ENCODE measurements at places on chromosomes 2 and 18. TPM values are rescaled to one million over a fixed set of nuclear protein-coding genes. Genes with fewer than 3 reads are reported as not detected.

- no peak for DNase-seq
Measured at GRCh38 chr2:174028935-174029334, 63.8 kb upstream of the SP3 start.

- DNase-seq = no peak
Measured at GRCh38 chr18:74683573-74683972, 85.9 kb downstream of the ZNF407 start.

DNA sequence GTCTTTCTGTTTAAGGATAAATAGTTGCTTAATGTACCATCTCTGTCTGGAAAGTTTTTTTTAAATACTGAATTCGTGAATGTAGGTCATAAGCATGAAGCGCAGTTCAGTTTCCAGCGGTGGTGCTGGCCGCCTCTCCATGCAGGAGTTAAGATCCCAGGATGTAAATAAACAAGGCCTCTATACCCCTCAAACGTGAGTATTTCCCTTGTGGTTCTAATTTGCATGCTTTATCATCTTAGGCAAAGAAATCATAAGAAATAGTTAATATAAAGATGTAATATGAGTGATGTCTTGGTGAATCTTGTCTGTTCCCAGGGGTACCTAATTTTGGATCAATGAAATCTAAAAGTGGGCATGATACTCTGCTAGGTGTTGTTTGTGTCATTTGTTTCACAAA is 1.5 kb downstream of the NDC80 start:
- no peak for DNase-seq

- no peak for DNase-seq
Measured at GRCh38 chr2:160583146-160583535, 89.5 kb upstream of the RBMS1 start.

DNA sequence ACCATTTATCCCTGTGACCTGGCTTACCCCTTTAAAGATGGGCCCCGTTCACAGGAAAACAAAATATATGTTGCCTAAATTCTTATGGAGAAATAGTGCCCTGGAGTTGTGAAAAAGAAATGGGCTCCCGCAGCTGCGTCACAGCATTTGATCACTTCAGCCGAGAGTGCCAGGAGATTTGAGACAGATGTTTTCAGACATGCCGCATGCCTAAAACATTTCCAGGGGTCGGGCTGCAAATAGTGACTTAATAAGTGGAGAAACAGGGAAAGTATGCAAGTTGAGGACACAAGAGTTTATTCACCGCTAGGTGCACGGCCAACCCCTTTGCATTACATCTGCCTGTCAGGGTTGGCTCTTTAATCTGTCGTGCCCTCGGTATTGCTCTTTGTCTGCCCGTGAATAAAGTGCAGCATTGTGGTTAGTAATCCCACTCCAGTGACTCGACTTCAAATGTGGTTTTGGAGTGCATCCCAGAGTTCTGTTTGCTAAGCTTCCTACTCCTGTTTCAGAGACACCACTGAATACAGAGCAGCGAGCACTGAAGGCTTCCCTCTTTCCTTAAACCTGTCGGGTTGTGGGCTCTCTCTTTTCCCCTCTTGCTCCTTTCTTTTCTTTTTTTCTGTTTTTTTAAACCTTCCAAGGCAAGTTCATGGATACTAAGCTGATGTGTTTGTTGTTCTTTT is 187.5 kb downstream of the LTBP1 start:
- DNase-seq = peak; percentile 10

DNA sequence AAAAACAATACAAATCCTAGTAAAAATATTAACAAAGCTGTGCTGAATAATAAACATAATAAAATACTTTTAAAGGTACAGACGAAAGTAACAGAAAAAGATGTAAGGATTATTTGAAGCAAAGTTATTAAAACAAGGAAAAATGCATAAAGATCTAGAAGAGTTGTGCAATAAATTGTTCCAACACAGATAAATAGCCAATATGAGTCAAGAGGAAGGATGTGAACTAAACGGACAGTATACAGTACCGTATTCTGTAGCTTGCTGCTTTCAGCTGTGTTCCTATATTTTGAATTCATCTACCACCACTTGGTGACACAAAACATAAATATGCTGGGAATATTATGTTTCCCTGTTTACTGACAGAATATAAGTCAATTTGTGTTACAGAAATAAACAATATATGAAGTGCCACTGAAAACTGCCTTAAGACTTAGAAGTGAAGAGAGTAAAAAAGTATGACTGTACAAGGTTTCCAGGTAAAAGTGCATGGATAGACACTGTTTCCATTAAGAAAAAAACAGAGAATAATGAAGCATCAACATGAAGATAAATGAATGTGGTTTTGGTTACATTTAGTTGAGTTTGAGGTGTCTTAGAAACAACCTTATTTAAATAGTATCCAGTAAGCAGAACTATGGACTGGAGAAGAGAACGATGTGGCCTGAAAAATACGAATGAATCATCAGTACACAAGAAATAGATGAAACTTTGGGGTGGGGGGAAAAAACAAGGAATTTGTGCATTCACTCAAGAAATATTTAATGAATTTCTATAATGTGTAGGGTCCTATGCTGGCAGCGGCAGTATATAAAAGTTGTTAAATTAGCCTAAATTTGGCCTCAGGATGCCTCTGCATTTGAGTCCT is 13.1 kb downstream of the PPP3R1 start:
- DNase-seq = no peak

DNA sequence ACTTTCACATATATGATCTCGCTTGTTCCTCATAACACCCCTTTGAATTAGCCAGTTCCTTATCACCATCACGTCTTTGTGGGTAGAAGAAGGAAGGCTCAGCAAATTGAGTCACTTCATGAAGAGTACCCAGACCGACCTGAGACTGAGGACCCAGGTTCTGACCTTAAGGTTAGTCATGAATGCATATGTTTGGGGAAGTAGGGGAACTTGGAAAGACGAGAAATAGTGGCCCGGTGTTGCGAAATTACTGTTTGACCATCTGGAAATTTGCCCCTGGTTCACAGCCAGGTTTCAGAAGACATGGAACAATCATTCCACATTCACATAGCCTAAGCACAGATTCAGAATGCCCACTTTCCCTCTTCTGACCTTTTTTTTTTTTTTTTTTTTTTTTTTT is 59.8 kb downstream of the MEIS1 start:
- DNase-seq = no peak

DNA sequence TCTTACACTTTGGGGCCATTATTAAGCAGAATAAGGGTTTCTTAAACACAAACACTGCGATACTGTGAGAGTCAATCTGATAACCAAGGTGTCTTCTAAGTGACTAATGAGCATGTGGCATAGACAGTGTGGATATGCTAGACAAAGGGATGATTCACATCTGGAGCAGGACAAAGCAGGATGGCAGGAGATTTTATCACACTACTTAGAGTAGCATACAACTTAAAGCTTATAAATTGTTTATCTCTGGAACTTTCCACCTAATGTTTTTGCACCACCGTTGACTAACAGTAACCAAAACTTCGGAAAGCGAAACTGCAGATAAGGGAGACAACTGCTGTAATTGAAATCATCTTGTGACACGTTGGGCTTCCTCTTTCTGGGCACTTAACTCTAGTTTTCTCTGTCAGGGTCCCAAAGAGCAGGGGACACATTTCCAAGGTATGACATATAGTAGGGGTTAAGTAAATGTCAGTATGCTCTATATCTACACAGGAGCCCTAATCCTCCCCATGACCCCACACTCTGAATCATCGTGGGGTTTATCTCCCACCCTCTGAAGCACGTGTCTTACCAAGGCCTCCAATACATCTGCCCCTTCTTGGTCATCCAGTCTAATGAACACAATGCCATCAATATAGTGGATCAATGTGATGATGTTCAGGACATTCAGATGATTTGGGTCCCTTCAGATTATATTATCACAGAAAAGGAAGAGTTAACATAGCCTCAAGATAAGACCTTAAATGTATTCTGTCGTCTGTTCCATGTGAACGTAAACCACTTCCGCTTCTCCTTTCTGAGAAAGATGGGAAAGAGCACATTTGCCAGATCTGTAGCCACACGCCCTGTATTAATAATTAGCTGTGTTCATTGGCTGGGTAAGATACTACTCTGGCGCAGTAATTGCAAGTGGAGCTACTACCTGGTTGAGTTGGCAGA is 78.7 kb downstream of the FTCDNL1 start:
- DNase-seq = no peak

- DNase-seq = no peak
Measured at GRCh38 chr2:64249426-64249825, 105.2 kb upstream of the PELI1 start.

- no peak for DNase-seq
Measured at GRCh38 chr2:241282555-241282954, 32.9 kb downstream of the HDLBP start.

GRCh38 chr2:127843677-127844076 is 14.3 kb downstream of the POLR2D start:
- no peak for DNase-seq

DNA sequence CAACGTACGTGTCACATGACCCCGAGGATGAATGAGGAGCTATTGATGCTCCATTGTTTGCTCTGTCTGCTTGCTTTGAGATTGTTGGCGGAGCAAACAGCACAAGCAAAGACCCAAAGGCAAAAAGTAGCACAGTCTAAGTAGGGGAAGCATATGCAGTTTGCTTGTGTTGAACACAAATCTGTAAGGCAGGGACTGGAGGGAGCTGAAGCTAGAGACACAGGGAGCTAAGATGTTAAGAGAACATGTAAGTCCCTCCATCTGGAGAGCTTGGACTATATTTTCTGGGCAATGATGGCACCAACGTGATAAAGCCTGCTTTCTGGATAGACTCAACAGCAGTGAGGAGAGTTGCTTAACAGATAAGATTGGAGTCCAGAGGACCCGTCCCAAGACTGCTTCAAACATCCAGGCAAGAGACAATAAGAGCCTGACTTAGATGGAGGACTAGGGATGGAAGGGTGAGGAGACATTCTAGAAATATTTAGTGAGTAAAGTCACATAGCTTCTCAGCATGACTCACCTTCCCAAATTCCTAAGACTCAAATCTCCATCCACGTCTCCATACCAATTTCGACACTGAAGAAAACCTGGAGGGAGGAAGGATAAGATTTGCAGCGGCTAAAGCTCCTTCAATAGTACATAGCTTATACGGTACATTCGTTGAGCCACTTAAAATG is 88.1 kb upstream of the KLF7 start:
- no peak for DNase-seq

DNA sequence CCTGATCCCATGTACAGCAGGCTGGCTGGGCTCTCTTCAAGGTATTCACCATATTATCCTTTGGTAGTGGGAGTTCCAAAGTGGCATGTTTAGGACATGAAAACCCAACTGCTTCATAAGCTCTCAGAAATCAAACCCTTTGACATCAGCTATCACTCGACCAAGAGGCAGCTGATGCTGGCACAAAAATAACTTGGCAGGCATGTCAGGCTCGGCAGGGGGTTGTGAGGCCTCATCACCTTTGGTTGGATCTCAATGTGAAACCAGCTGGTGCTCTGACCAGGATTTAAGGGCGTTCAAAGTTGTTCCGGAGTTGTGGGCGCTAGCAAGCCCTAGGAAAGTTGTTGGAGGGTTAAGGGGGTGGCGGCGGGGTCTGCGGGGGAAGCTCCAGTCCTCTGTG is 171.9 kb downstream of the FHOD3 start:
- no peak for DNase-seq

GRCh38 chr2:203732092-203732952 is 25.9 kb downstream of the CD28 start:
- no peak for DNase-seq

DNA sequence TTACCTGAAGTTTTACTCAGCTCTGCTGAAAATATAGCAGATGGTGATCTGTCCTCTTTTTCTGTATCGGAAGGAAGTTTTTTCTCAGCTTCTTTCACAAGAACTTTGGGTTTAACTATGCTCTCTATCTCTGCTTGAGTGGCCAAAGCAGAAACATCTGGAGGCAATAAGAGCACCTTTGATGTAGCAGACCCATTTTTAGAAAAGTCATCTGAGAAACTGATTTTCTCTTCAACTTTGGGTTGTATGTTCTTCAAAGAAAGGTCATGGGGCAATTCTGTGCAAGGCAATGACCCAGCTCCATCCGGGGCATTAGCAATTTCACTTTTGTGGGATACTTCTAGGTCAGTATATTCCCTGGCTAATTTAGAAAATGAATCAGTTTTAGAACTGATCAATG is 25.2 kb downstream of the RTN4 start:
- DNase-seq = no peak

- no peak for DNase-seq
Measured at GRCh38 chr2:53381271-53381670, 386.3 kb upstream of the CHAC2 start.

DNA sequence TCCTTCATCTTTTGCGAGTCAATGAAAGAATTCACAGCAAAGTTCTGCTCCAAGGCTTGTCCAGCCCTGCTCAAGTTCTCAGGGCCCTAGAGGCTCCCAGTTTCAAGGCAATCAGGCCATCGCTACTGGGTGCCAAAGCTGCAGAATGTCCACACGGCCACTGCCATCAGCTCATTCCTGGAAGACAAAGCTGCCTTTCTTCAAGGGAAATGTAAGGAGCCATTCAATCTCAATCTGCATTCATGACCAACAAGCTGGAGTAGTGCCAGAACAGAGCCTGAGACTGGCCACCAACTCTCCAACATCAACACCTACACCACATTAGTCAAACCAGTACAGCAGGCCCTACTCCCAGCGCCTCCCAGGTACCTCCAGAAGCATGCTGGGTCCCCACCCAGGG is 202.2 kb downstream of the TCF4 start:
- no peak for DNase-seq

- no peak for DNase-seq
Measured at GRCh38 chr18:29309366-29309765, 1132.4 kb upstream of the CDH2 start.

- DNase-seq = no peak
Measured at GRCh38 chr2:78011251-78011650, 489.1 kb upstream of the LRRTM4 start.

GRCh38 chr2:14781142-14781541 is 148.6 kb downstream of the LRATD1 start:
- no peak for DNase-seq

DNA sequence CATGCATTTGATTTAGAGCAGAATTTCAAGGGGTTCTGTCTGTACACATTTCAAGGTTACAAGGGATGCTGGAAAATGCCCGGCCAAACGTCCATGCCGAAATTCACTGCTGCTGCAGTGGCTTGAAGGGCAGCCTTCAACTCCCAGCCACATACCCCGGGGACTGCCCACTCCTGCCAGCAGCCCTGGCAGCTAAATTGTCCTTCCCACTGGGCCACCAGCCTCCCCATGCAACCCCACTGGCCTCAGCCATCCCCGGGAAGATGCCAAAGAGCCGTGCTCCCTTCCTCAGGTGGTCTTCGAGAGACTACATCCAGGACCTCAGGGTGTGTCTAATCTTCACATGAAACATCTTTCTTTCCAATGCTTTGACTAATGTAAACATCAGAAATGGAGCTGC is 478.7 kb upstream of the MYT1L start:
- no peak for DNase-seq

- peak; percentile 59 for DNase-seq
Measured at GRCh38 chr18:69230204-69230603, 170.5 kb upstream of the DOK6 start.

- no peak for DNase-seq
Measured at GRCh38 chr2:46720592-46721185, 194.9 kb downstream of the MCFD2 start.

GRCh38 chr2:109613081-109613921 is 465 bp downstream of the SEPTIN10 start:
- peak; percentile 55 for DNase-seq

Gene CDH20
- 1.0 TPM for total RNA-seq

Gene MC5R
- total RNA-seq = not detected

Gene MEP1B
- total RNA-seq = not detected

Gene GLB1L
- total RNA-seq = 5.4 TPM

Gene SPC25
- 23.4 TPM for total RNA-seq

Gene NUP35
- total RNA-seq = 62.4 TPM

Gene SIX2
- total RNA-seq = 0.31 TPM

Gene DUSP19
- total RNA-seq = 0.97 TPM

Gene INHA
- total RNA-seq = 0.31 TPM

Gene ZNG1B
- 47.1 TPM for total RNA-seq

Gene ATP9B
- total RNA-seq = 29.7 TPM

Gene CRYGD
- total RNA-seq = 3.4 TPM

Gene SUPT7L
- total RNA-seq = 17.7 TPM

Measured in GM23338 (cell line).